Cardiac muscle cell (in vitro differentiated cells and primary cell): ENCODE measurements at places on chromosomes 3 and 15. TPM values are rescaled to one million over a fixed set of nuclear protein-coding genes. Genes with fewer than 3 reads are reported as not detected.

The SAMD7 gene
- polyA plus RNA-seq, result not detected in 2 replicates

The SEMA4B gene
- polyA plus RNA-seq, result 43.1 and 44.9 TPM in 2 replicates

The ZNF80 gene
- polyA plus RNA-seq, result not detected in 2 replicates

The MITF gene
- 73.2 and 102 TPM in 2 replicates for polyA plus RNA-seq

The A4GNT gene
- polyA plus RNA-seq, result not detected in 2 replicates

DNA sequence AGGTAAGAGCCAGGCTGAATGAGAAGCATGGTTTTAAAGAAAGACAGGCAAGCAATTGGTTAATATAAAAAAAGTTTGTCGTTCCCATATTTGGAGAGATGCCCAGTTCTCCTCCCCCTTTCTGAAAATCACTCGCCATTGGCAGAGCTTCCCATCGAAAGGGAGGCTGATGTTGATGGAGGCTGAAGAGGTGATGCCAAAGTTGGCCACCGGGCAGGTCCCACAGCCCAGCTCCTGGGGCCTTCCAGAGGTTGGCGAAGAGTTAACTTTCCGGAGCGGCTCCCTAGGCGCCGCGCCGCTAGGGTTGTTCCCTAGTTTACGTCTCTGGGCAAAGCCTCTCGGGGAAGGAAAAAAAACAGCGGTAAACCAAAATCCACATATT, 793 bp downstream of the PCOLCE2 start:
- DNase-seq, result peak; percentile 46
- peak overlapping the region; percentile 51 for H3K4me3 ChIP-seq
- H3K27me3 ChIP-seq, result peaks cover 13% of the 10 kb centered on the region
- no peaks in the 10 kb centered on the region for H3K36me3 ChIP-seq
- H3K4me1 ChIP-seq, result no peaks in the 10 kb centered on the region

- DNase-seq, result no peak
- H3K4me3 ChIP-seq, result no peak overlapping the region
- no peak overlapping the region for H3K27ac ChIP-seq
- H3K27me3 ChIP-seq, result no peaks in the 10 kb centered on the region
- no peaks in the 10 kb centered on the region for H3K36me3 ChIP-seq
Observed at GRCh38 chr15:95733931-95734330, 596.6 kb upstream of the NR2F2 start.

GRCh38 chr3:60086811-60087210, 1037.0 kb upstream of the CFAP20DC start:
- no peaks in the 10 kb centered on the region for H3K36me3 ChIP-seq
- no peak overlapping the region for H3K4me3 ChIP-seq
- no peak overlapping the region for H3K27ac ChIP-seq
- peak; percentile 3 for DNase-seq
- H3K27me3 ChIP-seq, result no peaks in the 10 kb centered on the region

DNA sequence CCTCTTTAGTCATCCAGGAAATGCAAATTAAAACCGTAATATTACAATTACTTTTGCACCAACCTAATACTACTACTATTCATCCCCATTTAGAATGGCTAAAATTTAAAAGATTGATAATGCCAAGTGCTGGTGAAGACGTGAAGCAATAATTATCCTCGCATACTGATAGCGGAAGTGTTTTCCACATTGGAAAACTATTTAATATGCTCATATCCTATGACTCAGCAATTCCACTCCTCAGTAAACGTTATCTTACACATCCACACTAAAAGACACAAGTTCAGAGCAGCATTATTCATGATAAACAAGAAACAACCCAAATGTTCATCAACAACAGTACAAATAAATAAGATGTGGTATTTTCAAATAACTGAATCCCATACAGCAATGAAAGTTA, 70.6 kb downstream of the VPS13C start:
- H3K27me3 ChIP-seq, result no peaks in the 10 kb centered on the region
- H3K36me3 ChIP-seq, result peaks cover 6% of the 10 kb centered on the region
- H3K4me3 ChIP-seq, result no peak overlapping the region
- DNase-seq, result peak; percentile 20
- no peaks in the 10 kb centered on the region for H3K4me1 ChIP-seq
- no peak overlapping the region for H3K27ac ChIP-seq

DNA sequence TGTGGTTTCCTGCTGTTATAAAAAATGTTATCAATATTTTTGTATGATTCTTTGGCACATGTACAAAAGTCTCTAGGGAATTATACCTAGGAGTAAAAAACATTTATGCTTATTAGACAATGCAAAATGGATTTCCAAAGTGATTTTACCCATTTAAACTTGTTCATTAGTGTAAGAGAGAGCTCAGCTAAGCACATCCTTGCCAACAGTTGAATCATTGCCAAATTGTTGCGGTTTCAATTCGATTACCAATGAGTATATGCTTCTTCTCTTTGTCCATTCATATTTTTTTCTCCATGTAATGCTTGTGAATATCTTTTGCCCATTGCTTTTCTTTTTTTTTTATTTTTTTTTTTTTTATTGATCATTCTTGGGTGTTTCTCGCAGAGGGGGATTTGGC, 17.2 kb downstream of the CASR start:
- H3K4me1 ChIP-seq, result no peaks in the 10 kb centered on the region
- no peak for DNase-seq
- H3K27ac ChIP-seq, result no peak overlapping the region
- no peaks in the 10 kb centered on the region for H3K27me3 ChIP-seq
- H3K36me3 ChIP-seq, result no peaks in the 10 kb centered on the region
- no peak overlapping the region for H3K4me3 ChIP-seq

- no peak overlapping the region for H3K4me3 ChIP-seq
- no peaks in the 10 kb centered on the region for H3K4me1 ChIP-seq
- H3K36me3 ChIP-seq, result no peaks in the 10 kb centered on the region
- H3K27ac ChIP-seq, result no peak overlapping the region
Observed at GRCh38 chr3:24154781-24155180, 209.7 kb downstream of the NR1D2 start.

DNA sequence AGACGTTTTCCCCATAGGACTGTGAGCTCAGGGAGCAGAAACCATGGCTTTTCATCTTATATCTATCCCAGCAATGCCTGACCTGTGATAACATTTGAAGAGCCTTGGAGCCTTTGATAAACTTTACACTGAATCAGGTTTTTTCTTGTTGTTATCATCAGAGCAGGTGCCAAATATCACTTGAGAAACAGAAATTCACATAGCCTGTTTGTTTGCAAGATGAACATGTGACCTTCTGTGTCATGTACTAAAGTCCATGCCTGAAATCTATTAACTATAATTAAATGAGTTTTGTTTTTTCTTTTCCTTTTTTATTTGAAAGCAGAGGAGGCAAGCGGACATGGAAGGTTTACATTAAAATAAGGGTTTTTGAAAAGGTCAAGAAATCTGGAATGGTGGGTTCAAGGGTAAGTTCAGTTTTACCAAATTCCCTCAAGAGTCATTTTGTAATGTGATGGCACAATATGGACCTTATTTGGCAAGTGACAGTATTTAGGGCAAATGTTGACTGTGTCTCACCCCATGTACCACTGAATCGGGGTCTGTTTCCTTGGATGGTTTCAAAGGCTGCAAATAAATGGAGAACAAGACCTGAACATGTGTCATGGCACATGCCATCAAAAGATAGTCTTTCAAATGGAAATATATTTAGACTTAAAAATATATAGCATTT, 90.7 kb downstream of the NEK10 start:
- peaks cover 10% of the 10 kb centered on the region for H3K4me1 ChIP-seq
- H3K36me3 ChIP-seq, result no peaks in the 10 kb centered on the region
- no peak overlapping the region for H3K27ac ChIP-seq
- no peak overlapping the region for H3K4me3 ChIP-seq

DNA sequence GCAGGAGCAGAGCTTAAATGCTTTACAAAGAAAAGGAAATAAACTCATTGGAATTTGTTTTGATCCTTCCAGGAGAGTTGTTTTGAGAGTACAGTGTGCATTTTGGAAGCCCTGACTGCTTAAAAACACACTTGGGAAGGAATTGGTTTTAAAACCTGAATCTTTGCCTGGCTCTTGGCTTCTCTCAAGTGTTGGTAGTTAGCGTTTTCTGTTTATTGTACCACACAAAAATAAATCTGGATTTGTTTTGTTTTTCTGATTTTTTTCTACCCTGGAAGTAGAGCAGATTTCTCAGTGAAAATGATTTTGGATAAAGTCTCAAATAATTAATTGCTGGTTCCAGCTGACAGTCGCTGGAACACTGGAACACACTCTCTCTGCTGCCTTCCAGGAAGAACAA, 90.6 kb downstream of the CHST2 start:
- H3K27ac ChIP-seq, result no peak overlapping the region
- DNase-seq, result no peak
- no peaks in the 10 kb centered on the region for H3K36me3 ChIP-seq
- H3K4me1 ChIP-seq, result no peaks in the 10 kb centered on the region

DNA sequence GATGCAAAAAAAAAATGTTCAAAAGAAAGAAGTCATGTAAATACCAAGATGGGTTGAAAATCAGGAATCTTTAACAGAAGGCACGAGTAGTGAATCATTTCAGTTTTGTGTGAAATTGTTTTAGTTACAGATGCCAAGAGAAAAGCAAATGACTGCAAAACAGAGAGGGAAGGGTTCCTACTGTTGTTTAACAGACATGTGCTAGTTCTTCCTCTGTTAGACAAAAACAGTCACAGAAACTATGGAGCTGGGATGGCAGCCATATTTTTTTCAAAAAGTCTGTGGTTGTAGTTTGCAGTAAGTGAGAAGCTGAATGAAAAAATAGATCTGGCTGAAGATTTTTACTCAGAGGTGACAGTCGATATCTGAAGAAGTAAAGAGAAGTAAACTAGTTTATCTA, 511.9 kb downstream of the ZIC1 start:
- no peaks in the 10 kb centered on the region for H3K27me3 ChIP-seq
- no peaks in the 10 kb centered on the region for H3K4me1 ChIP-seq
